Fibroblast of skin of right biceps (primary cell): ENCODE measurements at places on chromosomes 3 and 15.

DNA sequence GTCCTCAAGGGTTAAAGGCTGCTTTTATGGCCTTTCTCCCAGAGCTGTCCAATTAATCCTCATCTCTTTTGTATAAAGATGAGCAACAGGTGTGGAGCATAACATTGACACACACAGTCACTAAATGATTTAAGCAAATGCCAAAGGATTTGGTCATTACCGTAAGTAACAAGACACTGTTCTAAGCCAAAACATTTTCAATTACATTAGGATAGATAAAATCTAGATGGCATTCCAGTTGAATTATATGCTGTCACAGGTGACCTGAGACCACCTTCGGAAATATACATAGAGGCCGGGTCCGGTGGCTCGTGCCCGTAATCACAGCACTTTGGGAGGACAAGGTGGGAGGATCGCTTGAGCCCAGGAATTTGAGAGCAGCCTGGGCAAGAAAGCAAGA lies 105.3 kb upstream of the UBE3A start:
- no peak for DNase-seq

- peak; percentile 7 for DNase-seq
Measured at GRCh38 chr3:89223188-89223587, 115.8 kb downstream of the EPHA3 start.

GRCh38 chr15:91860498-91860897 lies 7.0 kb downstream of the SLCO3A1 start:
- no peak for DNase-seq

DNA sequence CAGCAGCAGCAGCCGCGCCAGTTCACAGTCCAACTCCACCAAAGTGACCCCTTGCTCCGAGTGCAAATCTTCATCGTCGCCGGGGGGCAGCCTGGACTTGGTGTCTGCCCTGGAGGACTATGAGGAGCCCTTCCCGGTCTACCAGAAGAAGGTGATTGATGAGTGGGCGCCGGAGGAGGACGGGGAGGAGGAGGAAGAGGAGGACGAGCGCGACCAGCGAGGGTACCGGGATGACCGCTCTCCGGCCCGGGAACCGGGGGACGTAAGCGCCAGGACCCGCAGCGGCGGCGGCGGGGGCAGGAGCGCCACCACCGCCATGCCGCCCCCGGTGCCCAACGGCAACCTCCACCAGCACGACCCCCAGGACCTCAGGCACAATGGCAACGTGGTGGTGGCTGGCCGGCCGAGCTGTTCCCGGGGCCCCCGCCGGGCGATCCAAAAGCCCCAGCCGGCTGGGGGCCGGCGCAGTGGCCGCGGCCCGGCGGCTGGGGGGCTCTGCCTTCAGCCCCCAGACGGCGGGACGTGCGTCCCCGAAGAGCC lies 224.1 kb upstream of the IL12A start:
- DNase-seq = no peak

DNA sequence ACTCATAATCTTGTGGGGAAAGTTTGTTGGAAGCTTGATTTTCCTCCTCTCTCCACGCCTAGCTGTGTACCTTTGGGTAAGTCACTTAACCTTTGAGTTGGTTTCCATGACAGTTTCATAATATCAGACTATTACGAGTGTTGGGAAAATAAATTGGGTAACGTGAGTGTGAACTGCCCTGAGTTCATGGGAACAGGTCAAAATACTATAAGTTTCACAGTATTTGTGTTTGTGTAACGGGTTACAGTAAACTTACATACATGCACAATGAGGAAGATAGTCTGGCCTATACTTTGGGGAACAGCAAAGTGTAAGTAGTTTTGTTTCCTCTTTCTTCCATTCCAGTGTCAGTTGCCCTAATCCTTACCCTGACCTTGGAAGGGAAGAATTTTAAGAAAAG lies 509.9 kb downstream of the MECOM start:
- DNase-seq = no peak

- peak; percentile 54 for DNase-seq
Measured at GRCh38 chr3:167091226-167091625, 288.9 kb downstream of the ZBBX start.

GRCh38 chr3:42639192-42639591 lies 14.3 kb upstream of the ZBTB47 start:
- no peak for DNase-seq

DNA sequence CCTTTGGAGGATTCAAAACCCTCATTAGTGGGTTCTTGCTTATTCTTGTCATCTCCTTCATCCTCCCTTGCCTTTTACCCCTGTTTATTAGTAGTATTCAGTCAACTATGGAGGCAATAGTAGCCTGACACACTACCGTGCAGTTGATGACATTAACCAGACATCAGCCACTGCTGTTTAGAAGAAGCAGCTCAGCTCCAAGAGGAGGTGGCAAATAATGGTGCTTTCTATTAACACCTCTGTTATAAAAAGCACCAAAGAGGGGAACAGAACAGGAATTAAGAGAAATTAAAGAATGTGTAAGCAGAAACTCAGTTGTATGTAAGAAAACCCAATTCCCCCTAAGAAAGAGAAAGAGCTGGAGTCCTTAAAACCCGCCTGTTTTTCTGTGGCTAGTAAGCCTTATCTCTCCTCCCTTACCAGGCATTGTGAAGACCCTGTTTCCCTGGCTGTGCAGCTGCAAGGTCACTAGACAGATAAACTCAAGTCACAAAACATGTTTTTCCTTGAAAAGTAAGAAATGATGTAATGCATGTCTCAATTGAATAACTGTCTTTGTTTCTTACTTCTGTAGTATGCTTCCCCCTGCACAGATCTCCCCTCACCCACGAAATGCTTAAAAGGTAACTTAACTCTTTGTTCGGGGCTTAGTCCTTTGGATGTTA lies 21.2 kb downstream of the CCR4 start:
- no peak for DNase-seq

DNA sequence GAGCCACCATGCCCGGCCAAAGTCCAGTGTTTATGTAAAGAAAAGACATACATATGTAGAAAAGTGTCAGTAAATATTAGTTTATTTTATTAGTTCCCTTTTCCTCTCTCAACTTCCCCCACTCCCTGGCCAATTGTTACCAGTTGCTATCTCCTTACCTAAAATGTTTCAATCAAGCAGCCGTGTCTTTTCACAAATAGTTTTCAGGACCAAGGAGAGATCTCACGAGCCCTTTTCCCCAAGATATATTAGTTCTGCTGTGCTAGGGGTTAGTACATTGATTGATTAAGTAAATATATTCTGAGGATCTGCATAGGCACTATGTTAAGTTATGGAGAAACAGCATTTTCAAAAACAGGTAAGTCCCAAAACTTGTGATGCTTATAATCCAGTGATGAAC lies 87.4 kb downstream of the ZIC4 start:
- DNase-seq = peak; percentile 17

DNA sequence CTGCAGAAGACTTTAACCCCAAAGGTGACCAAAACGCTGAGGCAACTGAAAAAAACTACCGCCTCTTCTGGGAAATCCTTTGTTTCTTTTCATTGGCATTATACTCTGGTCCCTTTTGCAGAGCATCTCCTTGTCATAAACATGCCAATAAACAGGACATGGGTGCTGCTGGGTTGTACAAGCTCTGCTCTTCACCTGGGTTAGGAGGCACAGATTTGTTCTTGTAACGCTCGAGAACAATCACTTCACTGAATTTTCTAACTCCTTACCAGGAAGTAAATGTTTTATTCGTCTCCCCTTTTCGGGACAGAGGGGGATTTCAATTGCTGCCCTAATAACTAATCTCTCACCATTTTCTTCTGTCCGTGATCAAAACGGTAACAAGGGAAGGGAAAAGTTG lies 1.3 kb downstream of the PLCH1 start:
- no peak for DNase-seq

GRCh38 chr15:40955141-40955903 lies 2.1 kb downstream of the CHAC1 start:
- DNase-seq = no peak

DNA sequence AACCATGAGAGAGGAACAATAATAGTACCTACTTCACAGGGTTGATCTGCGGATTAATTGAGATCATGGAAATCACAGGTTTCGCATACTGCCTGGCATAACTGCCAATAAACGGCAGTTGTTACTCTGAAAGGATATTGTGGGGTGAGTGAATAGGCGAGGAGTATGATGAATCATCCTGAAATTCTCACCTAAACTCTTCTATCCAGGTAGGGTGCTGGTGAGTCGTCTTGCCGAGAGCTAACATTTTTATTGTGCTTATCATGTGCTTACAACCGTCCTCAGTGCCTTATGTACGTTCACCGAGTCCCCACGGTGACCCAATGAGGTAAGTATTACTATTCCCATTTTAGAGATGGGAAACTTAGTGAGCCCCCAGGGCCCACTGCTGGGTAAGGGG lies 52.4 kb upstream of the SRGAP3 start:
- no peak for DNase-seq

DNA sequence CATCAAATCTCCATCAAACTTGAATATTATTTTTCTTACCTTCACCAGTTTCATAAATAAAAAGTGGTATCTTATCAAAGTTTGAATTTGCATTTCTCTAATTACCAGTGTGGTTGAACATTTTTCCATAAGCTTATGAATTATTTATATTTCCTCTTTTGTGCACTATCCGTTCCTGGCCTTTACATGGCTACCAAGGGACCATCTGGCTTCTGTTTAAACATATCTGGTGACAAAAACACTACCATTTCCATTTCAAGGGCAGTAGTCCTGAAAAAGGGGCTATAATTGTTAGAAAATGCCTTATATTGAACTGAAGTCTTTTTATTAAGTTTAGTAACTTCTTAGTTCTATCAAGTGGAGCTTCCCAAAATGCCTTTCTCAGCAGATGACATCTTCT lies 44.3 kb upstream of the TM4SF4 start:
- no peak for DNase-seq

DNA sequence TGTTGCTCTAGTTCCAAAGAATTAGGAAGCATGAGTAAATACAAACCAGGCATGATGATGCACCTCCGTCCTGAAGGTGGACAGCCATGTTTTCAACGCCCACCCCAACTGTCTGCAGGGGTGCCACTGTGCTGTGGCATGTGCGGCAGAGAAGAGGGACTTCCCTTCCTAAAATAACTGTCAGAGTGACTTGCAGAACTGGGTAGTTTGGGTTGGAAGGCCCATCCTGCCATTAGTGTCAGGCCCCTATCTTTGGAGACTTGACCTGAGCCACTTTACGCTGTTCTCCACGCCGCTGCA lies 17.4 kb upstream of the STAB1 start:
- no peak for DNase-seq

- no peak for DNase-seq
Measured at GRCh38 chr3:196163666-196164493, 47.3 kb downstream of the ZDHHC19 start.

DNA sequence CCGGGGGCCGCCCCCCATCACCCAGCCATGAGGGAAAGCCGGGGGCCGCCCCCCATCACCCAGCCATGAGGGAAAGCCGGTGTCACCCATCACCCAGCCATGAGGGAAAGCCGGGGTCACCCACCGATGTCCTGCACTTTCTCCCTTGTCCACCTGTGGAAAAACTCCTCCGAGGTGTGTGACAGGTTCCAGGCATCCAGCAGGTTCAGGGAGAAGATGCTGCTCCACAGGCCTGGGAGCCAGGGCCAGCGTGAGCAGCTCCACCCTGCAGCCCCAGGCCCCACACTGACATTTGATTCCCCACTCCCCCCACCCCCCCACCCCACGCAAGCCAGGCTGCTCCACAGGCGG lies 15.5 kb upstream of the EHD4 start:
- DNase-seq = no peak

DNA sequence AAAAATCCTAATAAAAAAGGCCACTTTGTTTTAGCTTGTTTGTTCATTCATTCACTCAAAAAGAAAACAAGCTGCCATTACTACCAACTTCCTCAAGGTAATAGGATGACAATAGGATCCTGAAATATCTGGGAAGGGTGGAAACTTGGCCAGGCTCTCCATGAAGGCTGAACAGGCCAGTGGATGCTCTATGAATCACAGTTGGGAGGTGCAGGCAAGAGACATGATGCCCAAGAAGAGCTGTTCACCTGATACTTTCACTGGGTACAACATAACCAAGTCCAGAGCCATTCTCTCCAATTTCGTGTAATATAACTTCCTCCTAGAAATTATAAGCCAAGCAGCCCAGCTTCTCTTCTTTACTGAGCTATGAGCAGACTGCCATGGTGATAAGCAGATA lies 37.3 kb downstream of the NMNAT3 start:
- no peak for DNase-seq

DNA sequence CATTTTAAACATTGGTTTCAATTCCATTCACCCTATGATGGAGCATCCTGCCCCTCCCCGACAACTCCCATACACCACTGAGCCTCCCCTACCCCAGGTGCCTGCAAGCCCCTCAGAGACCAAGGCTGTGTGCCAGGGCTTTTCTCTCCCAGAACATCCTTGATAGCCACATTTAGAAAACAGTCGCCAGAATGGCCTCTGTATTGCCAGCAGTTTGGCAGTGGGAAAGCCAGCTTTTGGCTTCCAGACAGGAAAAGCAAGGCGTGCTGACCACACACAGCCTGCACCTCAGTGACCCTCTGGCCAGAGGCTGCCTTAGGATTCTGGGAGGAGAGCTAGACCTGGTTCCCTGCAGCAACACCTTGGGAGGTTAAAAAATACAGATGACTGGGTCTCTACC lies 18.2 kb upstream of the HRH1 start:
- DNase-seq = peak; percentile 41

DNA sequence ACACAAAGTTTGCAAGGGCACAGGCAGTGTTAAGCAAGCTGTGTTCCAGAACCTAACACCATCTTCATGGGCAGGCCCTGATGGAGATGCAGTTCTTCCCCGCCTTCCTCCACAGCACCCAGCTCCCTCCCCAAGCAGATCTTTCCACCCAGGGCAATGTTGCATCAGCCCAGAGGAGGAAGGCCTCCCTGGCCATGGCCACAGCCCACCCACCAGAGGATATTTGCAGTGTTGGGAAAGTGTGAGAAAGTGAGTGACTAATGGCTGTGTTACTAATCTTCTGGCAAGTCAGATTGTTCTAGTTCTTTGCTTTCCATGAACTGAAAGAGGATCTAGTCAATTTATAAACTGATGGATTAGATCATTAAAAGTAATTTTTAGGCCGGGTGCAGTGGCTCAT lies 42.0 kb upstream of the ATP10A start:
- peak; percentile 96 for DNase-seq

DNA sequence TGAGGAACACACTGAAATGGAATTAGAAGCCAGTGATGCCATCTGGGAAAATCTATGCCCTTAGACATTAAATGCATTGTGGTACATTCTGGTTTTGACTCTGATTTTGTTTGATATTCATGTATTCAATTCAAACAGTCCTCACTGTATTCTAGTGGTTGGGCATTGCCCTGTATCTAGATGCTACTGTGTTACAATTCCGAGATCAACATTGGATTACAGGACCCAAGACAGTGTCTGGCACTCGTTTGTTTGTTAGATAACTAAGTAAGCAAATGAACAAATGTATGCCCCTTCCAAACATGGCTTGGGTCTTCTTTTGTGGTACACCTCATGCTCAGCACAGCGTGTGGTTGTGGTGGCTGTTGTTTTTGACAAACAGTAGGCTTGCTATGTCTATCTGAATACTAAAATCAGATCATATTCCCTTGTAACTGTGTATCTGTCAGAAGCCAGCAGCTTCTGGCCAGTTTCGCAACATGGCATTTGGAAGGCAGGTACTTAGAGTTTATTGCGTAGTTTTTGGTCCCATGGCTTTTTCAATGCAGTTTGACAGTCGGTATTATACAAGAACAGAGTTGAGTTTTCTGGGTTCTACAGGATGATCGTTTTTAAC lies 5.7 kb downstream of the FILIP1L start:
- DNase-seq = no peak
